Head of caudate nucleus (tissue), 42 donors: ENCODE measurements at places on chromosomes 16 and 17.

- no peak for DNase-seq
Measured at GRCh38 chr16:3745751-3746355, 28.5 kb upstream of the TRAP1 start.

DNA sequence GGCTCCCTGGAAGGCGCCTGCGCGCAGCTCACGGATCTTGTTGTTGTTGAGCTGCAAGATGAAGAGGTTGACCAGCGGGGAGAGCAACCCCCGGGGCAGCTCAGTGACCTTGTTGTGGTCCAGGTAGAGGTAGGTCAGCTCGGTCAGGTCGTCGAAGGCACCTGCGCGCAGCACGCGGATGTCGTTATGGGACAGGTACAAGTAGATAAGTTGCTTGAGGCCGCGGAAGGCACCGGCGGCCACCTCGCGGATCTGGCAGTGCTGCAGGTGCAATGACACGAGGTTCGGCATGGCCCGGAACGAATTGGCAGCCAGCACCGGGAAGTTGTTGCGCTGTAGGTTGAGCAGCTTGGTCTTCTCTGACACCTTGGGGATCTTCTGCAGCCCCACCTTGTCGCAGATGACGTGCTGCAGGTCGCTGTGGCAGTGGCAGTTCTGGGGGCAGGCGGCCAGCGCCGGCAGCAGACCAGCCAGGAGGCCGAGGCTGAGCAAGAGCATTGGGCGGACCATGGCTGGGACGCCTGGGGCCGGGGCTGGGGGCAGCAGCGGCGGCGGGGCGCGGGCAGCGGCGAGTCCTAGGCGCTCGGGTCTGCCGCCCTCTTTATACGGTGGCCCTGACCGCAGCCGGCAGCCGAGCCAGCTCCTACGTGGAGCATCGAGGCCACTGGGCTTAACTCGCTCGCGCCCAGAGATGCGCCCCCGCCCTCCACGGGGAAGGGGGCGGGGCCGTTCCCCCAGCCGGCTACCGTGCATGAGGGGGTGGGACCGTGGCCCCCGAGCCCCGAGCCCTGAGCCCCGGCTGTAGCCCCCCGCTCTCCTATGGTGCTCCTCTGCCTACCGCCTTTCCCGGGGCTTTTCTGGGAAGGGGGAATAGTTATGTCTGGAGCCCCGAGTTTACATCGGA is at the start of gene CHAD:
Gene CHAD (minus strand): TSS at position 577 of the 904 bp plus-strand sequence. CDS start 67 bp downstream, at position 510.
- peak; percentile 41 for DNase-seq

DNA sequence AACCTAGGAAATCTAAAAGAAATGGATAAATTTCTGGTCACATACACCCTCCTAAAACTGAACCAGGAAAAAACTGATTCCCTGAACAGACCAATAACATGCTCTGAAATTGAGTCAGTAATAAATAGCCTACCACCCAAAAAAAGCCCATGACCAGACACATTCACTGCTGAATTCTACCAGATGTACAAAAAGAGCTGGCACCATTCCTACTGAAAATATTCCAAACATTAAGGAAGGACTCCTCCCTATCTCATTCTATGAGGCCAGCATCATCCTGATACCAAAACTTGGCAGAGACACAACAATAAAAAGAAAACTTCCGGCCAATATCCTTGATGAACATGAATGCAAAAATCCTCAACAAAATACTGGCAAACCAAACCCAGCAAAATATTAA is 52.9 kb downstream of the TTC19 start:
- no peak for DNase-seq

- DNase-seq, result no peak
Measured at GRCh38 chr17:45298546-45299285, 18.1 kb downstream of the MAP3K14 start.

DNA sequence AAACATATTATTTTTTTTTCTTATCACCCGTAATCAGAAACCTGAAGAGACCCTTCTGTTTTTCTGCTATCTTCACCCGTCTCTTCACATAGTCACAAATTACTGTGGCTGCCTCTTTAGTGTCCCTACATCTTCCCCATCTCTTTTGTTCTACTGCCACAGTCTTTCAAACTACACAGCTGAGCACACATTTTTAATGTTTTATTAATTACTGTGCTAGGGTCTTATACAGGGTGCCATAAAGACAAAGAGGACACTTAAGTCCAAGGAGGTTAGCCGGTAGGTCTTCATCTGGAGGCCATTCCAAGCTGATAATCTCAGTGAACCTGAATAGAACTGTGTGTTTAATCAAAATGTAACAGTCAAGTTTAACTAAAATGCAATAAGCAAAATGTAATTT is 20.7 kb downstream of the CNTNAP4 start:
- DNase-seq, result no peak

DNA sequence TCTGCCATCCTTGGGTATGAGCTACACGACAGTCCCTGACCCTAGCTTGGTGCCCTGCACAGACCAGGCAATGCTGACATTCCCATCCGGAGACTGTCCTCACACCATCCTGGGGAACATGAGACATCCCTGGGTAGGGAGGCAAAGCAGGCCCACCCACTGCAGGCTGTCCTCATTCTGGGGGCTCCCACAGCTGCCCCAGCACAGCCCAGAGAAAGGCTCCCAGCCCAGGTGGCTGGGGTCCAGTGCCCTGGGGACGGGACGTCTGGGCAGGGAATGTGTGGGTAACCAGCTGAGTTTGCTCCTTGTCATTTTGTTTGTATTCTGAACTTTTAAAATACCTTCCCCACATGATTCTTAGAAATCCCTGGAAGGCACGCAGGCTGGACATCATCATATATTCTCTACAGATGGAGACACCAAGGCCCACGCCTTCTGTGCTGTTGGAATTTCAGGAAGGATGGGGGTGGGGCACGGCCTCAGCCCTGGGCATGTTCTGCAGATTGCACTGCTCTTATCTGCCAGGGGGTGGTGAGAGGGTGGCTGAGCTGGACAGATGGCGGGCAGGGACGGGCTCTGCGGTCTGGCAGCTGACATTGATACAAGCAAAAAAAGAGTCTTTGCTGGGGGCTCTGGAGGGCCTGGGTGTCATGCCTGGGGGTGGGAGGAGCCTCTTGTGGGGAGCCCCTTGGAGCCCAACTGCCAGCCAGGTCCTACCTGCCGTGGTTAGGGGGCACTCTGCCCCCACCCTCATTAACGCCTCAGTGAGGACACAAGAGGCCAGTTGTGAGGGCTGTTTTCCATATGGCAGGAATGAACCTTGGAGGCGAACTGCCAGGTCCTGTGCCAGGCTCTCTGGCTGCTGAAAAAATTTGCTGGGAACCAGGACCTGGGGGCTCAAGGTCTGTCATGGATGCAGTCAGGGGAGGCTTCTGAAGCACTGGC is 28.4 kb downstream of the LRRC75A start:
- no peak for DNase-seq

GRCh38 chr17:43962479-43962878 is 8.7 kb upstream of the PYY start:
- DNase-seq, result no peak

DNA sequence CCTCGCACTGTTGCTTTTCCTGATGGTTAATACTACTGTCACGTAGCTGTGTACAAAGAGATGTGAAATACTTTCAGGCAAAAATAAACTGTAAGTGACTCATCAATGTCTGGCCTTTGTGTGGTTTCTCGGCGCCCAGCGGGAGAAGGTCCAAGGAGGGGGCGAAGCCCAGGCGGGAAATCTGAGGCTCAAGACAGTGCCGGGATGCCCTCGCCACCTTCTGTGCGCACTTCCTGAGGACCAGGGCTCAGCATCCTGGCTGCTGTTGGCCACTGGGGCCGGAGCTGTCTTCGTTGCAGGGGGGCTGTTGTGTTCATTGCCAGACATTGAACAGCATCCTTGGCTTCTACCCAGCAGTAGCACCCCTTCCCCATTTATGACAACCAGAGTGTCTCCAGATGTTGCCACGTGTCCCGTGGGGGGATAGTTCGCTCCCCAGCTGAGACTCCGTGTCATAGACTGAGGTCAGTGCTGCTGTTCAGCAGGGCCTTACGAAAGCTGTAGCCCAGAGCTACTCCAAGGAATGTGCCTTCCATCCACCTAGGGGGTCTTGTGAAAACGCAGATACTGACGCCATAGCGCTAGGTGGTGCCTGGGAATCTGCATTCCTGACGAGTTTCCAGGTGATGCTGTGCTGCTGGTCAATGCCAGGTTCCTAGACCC is 67.3 kb upstream of the PLCG2 start:
- no peak for DNase-seq

DNA sequence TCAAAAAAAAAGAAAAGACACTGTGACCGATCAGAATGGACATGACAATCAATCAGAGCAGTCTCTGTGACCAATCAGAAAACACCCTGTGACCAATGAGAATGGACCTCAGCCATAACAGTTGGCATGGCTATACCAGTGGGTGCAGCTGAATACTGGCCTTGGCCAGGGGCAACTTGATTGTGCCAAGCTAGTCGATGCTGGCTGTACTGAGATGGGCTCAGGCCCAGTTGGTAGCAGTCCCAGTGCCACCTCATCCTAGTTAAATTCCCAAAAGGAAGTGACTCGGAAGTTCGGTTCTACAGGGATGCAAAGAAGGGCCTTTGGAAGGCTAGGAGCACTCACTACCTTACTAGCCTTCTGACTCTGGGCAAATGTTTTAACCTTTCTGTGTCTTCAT is 37.2 kb upstream of the BCO1 start:
- DNase-seq, result peak; percentile 35

DNA sequence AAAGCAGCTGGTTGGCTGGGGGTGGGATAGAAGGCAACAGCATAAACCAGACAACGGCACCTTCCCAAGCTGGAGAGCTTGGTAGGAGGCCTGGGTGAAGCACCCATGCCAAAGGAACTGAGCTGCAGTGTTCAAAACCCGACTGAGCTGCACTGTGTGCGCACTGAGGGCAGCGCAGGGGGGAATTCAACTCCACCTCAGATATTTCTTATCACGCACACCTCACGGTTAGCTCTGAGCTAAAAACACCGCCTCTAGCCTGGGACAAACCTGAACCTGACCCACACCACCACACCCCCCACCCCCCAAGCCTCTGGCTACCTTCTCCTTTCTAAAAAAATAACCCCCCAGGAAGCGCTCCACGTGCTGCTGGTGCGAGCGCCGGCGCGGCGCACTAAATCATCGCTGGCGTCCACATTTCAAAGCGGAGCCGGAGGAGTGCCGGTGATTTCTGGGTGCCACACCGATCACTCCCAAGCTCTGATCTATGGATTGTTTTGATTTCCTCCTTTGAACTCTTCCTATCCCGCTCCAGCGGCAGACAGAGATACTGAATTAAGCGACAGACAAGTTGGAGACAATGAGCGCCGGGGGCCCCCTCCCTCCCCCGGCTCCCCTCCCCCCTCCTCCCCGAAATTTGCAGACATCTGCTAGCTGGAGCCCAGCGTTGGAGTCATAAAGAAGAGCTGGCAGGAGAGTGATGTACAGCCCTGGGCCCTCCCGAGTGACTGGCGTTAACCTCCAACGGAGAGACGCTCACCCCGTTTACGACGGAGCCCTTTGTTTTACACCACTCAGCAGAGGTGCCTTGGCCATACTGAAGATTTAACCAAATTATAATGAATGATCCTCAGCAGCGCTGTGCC is 85.0 kb downstream of the NOG start:
- DNase-seq, result peak; percentile 40

GRCh38 chr17:83143817-83144231 is 64.4 kb downstream of the METRNL start:
- DNase-seq, result no peak

DNA sequence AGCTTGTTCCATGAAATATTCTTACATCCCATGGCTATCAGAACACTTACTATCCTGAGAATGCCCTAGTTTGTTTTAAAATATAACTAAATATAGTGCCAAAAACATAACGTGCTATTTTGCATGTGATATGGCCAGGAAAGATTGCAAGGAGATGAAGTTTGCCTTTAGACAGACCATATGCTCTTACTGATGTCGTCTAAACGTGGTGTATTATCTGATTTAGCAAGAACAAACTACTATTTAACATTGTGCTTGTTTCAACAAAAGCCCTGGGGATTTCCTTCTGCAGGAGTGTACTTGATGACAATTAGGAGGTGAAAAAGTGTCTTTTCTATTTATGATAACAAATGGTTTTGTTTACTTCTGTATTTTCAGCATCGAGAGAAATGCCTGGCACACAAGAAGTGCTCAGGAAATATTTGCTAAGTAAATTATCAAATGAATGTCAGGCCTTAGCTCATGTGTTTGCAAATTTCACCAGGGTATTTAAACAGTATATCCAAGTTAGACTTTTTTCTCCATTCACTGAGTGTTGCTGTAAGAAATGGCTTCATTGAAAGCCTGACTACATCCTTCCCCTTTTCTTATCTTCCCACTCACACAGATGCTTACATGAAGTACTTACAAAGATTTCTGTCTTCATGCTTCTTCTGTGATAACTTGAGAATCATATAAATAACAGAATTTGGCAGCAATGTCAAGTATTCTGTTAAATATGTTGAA is 1033.6 kb downstream of the CDH8 start:
- no peak for DNase-seq

DNA sequence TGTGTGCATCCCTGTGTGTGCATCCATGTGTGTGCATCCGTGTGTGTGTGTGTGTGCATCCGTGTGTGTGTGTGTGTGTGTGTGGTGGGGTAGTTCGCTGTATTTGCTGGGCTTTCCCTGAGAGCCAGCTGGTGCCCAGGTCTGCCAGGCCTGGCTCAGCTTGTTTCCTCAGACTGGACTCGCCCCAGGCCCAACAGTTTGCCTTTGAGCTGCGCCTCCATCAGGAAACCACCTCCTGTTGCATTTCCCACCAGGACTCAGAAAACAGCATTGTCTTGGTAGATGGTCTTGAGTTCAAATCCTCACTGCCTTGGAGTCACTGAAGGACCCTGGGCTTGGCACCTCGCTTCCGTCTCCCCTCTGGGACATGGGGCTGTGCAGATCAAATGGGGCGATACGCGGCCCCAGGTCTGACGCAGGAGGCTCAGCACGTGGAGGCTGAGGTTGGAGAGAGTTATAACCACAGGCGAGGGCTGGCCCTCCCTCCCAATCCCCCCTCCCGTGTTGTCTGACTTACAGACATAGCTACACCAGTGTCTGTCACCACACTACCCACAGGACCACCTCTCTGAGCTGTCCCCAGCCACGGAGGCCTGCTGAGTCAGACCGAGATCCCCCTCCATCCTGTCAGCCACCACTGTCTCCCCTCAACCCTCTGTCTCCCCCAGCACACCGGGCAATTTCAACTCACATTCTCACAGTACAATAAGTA is 4.7 kb downstream of the ITGAE start:
- DNase-seq, result no peak

DNA sequence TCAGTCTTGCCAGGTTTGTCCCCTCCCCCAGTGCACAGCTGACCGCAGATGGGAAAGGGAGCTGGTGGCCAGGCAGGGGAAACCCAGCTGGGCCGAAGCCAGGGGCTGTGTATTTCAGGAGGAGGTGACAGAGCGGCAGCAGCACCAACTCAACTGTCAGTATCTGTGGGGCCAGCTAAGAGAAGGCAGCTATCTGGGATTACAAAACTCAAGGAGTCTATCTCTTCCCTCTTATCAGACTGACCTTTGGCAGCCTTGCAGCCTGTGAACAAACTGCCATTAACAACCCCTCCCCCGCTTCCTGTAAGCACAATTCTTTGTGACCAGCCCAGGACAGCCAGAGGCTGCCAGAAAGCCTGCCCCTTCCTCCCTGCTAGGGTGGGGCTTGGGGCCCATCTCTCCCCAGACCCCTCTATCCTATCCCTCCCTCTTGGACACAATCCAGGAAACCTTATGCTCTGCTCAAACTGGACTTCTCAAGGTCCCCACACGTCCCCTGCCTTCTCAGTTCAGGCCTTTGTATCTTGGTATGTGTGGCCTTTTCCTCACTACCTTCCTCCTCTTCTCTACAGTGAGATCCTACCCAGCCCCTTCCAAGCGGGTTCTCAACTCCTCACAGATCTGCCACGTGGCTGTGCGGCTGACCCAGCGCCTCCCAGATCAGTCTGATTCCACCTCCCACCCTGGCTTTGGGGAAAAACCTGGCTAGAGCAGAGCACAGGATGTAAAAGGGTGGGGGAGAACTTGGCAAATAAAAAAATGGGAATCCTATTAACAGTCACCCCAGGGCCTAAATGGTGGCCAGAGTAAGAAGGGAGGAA is 10.5 kb downstream of the ST3GAL2 start:
- peak; percentile 63 for DNase-seq
